ENCODE measurements at places on chromosomes 7 and 10.

GRCh38 chr10:49837051-49837478 is 74.9 kb upstream of the OGDHL start:
- DNase-seq: no peak

GRCh38 chr10:2279711-2280110 is 542.4 kb upstream of the ADARB2 start:
- DNase-seq: no peak

DNA sequence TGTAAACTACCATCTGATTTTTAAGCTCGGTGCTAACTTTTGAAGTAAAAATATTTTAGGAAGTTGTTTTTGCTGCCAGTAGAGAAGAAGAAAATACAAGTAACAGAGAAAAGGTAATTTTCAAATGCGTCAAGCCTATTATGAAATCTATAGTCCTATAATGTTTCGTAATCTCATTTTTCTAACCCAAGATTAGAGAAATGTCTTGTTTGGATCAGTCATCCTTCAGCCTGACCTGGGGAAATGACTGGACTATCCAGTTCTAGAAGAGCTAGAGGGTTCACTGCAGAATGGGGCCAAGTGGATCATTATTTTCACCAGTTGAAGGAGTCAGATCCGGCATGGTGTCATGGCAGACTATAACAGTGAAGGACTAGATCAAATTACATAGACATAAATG is 62.7 kb upstream of the FGL2 start:
- DNase-seq: no peak

DNA sequence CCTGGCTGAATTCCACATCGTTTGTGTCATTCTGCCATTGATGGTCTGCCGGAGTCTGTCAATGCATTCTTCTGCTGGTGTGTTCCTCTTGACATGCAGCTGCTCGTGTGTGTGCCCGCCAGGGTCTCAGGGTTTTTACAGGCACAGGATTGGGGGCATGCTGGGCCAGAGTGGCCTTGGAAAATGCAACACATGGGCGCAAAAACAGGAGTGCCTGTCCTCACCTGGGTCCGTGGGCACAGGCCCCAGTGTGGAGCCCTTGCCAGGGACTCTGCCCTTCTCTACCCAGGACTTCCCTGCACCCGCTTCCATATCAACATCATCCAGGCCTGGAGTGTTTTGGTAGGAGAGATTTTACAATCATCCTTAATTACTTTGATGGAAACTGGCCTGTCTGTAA is 340.7 kb downstream of the KIF20B start:
- no peak for DNase-seq

DNA sequence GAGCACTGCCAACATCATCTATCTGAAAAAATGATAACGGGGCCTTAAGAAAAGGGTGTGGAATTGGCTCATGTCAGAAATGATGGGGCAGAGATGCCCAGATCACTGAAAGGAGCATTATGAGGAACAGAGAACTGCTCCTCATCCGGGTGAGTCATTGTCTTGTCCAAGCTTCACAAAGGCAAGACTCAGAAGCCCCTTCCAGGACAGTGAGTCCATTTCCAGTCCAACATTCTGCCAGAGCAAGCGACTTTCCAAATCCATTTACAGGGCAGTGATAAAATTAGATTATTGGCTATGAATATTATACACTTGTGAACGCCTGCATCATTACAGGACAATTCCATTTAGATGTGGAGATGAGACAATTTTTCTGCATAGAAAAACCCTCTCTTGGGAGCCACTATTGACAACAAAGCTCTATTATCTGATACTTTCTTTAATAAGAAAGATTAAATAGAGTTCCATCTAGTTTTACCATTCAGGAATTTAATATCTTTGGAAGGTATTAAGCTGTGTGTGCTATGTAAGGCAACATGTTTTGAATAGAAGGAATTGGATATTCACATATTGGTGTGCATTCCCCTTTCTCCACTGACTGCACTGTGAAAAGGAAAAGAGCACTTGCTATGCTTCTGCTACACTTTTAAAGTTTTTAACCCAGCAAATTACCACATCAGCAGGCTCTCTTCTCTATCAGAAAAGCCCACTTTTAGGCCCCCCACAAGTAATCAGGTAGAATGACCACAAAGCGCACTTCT is 159.6 kb downstream of the NRP1 start:
- DNase-seq: no peak

GRCh38 chr10:124532106-124532641 is 70.6 kb downstream of the LHPP start:
- peak; percentile 66 for DNase-seq

- no peak for DNase-seq
These were observed 16.3 kb downstream of the CFAP46 start for GRCh38 chr10:132926070-132926469.

- peak; percentile 39 for DNase-seq
These were observed 1.3 kb downstream of the LDB1 start for GRCh38 chr10:102118867-102119266.

All from cerebellar cortex (tissue), 1 donor.